ENCODE measurements at places on chromosomes 16 and 17.

- no peak for DNase-seq
Observed at GRCh38 chr17:76120658-76121008, 17.0 kb upstream of the EXOC7 start.

DNA sequence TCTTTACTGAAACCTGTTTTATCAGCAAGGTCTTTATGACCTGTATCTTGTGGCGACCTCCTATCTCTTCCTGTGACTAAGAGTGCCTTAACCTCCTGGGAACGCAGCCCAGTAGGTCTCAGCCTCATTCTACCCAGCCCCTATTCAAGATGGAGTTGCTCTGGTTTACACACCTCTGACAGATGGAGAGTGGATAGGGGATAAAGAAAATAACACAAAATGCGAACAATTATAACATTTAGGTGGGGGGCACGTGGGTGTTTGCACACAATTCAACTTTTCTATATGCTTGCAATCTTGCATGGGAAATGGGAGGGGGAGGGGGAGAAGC lies 83.3 kb downstream of the RMI2 start:
- DNase-seq, result no peak

GRCh38 chr17:62822080-62822904 lies 14.2 kb upstream of the MARCHF10 start:
- DNase-seq, result no peak

DNA sequence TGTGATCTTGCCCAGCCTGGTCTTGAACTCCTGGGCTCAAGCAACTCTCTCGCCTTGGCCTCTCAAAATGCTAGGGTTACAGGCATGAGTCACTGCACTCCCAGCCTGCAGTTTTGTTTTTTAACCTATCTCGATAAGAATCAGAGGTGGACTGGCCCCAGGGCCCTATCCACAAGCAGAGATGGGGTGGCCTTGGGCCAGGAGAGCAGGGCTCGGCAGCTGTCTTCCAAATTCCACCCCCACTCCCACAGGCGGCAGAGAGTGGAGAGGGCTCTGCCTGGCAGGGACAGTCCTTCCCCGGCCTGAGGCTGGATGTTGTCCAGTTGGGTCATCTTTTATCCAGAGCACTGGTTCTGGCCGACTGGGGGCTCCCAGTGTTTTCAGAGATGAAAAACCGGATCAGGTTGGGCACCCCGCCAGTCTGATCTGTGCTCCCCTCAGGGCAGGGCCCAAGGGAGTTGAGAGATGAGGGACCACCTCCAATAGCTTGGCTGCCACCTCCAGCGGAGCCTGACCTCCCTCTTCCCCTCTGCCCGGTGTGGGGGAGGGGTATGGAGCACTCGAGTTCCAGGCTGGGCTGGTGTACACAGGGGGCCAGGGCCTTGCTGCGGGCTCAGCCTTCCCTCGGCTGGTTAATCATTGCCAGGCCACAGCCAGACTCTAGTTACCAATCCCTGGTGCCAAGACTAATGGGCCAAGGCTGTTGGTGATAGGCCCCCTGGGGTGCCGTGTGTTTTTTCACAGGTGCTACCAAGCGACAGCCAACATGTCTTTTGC lies 30.3 kb upstream of the MYO15B start:
- DNase-seq, result no peak

DNA sequence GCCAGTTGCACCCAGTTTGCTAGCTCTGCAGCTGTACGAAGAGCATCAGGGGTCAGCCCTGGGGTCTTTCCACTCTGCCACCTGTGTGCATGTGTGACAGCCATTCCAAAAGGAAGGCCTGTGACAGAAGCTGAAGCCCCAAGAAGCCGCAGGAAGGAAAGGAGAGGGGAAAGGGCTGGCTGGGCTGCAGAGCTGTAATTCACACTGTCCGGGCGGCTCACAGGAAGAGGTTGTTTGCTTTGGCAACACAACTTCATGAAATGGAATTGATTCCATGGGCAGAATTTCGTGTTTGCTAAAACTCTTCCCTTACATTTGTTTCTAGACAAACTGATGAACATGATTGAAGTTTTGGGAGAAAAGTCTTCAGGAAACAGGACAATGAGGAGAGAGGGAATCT lies 14.8 kb downstream of the TMEM204 start:
- DNase-seq, result no peak

Data from activated CD8-positive, alpha-beta memory T cell treated with anti-CD3 and anti-CD28 coated beads for 1 hour (primary cell).